Right atrium auricular region (tissue), 2 donors: ENCODE measurements at places on chromosomes 3 and 15.

DNA sequence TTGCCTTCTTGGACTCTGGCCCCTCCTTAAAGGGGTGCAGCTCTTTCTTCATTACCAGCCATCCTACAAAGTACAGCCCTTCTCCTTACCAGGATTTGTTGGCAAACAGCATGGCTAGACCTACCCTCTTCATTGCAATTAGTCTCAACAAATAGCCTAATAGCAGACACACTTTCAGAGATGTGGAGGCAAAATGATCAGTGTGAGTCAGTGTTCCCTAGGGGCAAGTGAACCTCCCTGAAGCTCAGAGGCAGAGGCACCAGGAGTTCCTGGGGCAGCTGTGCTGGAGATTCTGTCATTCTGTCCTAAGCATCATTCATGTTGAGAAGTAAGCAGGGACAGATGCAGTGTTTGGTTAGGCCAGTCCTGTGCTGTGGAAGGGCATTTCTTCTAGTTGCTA, 14.6 kb upstream of the MECOM start:
- DNase-seq: no peak

DNA sequence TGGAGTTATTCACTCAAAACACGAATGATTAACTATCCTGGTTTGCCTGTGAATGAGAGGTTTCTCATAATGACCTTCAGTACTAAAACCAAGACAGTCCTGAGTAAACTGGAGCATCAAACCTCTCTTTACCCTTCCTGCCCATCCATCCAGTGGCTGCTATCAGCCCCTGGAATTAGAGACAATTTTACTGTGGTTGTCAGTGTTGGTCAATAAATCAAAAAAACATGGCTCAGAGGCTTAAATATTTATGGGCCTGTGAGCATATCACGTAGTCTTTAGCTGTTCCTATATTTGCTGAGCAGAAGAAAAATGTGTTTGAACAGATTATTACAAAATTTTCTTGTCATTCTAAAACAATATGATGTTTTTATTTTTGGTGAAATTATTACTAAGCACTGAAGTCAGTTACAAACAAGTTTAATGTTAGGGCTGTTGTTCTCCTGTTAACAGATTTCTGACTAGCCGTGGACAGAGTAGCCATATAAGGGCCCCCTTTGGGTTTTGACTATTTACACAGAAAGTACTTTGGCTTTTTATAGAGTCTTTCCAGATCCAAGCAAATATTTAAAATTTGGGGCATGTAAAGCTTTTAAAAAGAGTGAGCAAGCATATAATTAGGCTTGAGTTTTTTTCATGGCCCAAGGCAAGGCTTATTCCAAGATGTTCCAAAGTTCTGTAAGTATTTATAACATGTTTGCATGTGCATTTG, 580.9 kb downstream of the DIPK2A start:
- no peak for DNase-seq

GRCh38 chr15:67066959-67067853, 1.8 kb downstream of the SMAD3 start:
- no peak for DNase-seq

DNA sequence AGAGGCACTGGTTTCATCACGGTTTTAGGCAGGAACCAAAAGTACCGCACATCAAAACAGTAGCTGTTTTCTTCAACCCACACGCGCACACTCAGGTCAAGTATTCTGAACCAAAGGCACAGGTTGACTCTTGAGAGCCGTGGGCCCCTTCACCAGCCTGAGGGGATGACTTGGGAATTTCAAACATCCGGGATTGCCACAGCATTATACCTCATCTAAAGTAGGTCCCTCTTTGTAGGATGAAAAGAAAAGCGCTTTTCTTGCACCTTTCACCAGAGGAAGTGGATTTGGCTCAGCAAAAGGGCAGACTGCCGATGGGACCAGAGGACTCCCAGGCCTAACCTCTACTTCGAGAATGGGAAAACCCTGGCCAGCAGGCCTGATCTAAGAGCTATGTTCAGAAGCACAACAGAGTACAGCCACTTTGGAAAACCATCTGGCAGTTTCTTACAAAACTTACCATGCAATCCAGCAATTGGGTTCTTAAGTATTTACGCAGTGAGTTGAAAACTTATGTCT, 88.2 kb upstream of the PROK2 start:
- no peak for DNase-seq

GRCh38 chr3:32018757-32019564, 37.4 kb downstream of the ZNF860 start:
- no peak for DNase-seq

GRCh38 chr3:62210011-62210410, 163.3 kb downstream of the FEZF2 start:
- DNase-seq: no peak

GRCh38 chr3:197028728-197029510, 698 bp downstream of the MELTF start:
- peak; percentile 59 for DNase-seq

DNA sequence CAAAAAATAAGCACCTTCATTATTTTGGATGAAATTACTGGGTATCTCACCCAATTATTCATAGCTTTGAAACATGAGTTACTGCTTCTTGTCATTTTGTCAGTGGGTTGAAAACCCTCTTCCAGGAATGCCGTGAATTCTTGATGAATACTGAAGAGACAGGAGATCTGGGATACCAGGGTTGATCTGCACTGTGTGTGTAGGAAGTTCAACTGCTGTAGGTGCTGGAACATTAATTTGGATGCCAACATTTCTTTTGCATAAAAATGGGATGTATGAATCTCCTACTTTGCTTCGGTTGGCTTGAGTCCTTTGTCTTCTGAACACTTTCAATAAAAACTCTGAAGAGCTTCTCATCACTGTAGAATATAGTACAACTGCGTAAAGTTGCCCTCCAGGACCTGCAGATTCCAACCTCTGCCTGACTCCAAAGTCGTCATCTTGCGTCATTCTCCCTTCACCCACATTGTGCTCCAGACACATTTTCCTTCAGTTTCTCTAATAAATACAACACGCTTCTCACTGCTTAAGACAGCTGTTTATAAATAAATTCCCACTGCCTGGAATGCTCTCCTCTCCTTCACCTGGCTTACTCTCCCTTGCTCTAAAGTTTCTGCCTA, 312.7 kb upstream of the TGFBR2 start:
- no peak for DNase-seq

DNA sequence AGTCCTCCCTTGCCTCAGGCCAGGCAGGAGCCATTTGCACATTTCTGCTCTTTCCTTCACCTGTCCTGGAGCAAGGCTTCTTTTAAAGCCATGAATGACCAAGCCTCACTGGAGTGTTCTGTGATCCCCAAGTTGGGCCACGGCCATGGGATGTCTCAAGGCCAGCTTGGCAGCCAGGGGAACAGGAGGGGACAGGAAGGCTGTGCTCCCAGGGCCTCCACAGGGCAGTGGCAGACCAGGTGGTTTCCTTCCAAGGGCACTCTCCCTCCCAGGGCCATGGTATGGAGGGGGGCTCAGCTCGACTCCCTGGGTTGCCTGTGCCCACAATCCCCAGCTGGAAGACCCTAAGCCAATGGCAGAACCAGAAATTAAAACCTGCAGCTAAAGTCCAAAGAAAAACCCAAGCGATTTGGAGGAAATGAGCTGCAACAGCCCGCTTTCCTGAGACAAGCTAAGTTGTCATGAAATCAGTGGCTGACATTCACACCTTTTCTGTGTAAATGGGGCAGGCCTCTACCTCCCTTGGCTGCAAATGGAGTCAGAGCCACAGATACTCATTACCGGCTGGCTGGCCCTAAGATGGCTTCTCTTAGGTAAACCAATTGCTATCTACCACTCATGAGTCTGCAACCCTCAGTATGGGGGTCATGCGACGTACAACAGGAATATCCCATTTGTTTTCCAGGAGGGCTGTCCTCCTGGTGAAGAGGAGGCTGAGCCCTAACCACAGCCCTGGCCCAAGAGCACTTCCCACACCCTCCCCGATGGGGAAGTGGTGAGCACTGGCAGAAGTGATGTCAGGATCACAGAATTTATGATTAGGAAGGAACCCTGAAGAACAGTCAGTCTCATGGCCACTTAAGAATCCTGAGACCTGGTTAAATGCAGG, 83.3 kb downstream of the SNRK start:
- no peak for DNase-seq

DNA sequence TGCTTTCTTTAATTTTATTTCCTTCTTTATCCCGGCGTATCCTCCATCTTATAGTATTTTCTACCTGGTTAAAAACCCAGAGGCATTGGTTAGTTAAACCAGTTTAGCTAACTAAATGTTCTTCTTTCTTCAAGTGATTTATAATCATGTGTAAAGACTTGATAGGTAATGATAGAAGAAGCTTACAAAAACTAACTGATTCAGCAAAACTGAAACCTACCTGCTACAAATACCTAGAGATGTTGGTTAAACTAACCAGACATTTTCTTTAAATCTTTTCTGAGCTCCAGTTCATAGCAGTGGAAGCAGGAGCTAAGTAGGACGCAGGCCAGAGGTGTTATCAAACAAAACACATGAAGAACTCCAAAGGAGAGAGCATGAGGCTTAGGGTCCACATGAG, 44.8 kb downstream of the LEO1 start:
- no peak for DNase-seq

- no peak for DNase-seq
These were observed 201.2 kb downstream of the OPA1 start for GRCh38 chr3:193794002-193794881.

GRCh38 chr3:71847794-71848193, 62.8 kb upstream of the PROK2 start:
- no peak for DNase-seq

DNA sequence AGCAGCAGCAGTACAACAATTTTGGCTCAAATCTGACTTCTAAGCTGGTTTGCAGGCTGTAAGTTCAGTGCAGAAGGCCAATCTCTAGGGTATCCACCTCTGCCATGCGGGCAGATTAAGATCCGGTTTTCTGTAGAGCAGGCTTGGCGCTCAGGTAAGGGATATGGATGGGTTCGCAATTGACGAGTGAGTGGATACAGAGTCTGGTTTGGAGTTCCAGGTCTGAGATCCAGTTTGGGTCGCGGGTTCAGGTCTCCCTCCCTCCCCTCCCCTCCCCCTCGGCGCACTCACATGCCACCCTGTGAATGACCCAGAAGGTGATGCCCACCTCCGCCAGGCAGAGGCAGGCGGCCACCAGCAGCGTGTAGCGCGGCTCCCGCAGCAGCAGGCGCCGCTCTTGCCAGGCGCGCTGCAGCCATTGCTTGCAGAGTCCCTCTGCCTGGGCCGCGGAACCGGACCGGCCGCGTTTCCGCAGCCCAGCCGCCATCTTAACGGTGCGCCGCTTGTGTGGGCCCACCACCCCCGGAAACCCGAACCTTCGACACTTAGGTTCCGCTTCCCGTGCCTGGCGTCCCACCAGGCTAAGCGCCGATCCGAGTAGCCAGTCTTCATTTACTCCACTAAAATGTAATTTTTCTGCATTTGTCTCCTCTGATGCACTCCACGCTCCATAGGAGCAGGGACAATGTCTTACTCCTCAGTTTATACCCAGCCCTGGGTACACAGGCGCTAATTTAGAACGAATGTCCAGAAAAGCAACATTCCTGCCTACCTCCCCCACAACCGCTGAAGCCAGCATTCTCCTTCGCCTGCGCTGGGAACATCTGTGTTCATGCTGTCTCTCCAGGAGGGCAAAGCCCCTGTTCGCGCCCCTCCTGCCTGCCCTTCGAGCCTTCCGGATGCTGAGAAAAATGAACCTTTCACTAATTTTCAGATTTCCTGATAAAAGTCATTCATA, at the start of gene ALG3:
ALG3 (minus strand) TSS at position 509 of the 958 bp plus-strand sequence; CDS start at position 487, 22 bp downstream.
- peak; percentile 79 for DNase-seq

DNA sequence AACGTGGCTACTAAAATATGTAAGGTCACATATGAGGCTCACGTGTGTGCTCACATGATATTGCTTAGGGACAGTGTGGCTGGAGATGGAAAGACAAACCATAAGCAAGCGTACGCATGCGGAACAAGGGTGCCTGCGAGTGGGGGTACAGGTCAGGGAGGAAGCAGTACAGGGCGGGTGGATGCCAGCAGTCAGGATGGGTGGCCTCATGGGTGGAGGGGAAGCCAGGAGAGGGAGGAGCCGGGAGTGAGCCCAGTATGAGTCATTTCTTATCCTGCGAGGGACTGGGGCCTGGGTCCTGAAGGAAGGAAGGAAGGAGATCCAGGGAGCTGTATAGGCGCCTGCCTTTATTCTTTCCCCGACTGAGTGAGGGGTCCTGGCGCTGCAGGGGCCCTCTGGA, 42.0 kb upstream of the CGNL1 start:
- no peak for DNase-seq

GRCh38 chr3:170864525-170865208, 5.3 kb downstream of the RPL22L1 start:
- DNase-seq: no peak

- no peak for DNase-seq
These were observed 890.5 kb downstream of the TUSC7 start for GRCh38 chr3:117600112-117600511.

- DNase-seq: peak; percentile 38
These were observed 17.4 kb upstream of the STARD5 start for GRCh38 chr15:81341351-81341750.

GRCh38 chr15:23642413-23643044, 5.1 kb downstream of the MAGEL2 start:
- DNase-seq: no peak

DNA sequence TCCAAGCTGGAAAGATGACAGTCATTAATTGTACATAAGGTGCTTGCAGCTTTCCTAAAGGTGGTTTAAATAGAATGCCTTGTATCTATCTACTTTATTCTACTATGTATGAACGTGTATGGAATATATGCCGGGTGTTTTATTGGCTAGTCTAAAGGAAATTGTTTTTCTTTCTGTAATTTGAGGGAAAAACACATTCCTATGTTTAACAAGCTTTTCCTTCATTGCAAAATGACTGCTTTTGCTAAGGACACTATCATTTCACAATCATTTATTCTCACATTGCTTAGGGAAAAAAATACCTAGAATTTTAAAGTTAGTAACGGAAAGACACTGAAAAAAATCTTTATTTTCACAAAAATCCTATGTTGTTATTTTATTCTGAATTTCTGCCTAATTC, 141.7 kb downstream of the WDR76 start:
- DNase-seq: no peak

DNA sequence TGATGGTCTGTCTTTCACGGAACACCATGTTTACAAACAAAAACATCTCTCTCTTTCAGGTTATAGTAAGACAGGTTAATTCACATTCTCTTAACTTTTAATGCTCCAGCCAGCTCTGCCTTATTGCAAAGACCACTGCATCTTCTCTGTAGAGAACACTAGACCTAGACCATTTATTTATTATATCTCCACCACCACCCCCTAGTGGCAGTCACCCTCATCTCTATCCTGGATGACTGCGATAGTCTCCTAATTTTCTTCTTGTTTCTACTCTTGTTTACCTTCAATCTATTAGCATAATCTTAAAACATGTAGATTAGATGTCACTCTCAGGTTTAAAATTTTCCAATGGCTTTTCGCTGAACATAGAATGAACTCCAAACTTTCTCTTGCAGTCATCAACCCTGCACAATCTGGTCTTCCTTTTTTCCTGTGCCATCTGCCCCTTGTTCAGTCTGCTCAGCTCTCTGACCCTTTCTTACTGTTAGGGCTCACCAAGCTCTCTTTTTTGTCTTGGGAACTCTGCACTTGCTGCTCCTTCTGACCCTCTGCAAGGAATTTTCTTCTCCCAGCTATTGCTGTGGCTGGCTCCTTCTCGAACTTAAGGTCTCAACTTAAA, 155.6 kb downstream of the SQOR start:
- DNase-seq: no peak
